ENCODE measurements at places on chromosomes 6 and 20.

- DNase-seq: no peak
These were observed 290.9 kb downstream of the CD83 start for GRCh38 chr6:14408446-14408845.

- no peak for DNase-seq
These were observed 294.1 kb downstream of the NRN1 start for GRCh38 chr6:5712349-5713215.

DNA sequence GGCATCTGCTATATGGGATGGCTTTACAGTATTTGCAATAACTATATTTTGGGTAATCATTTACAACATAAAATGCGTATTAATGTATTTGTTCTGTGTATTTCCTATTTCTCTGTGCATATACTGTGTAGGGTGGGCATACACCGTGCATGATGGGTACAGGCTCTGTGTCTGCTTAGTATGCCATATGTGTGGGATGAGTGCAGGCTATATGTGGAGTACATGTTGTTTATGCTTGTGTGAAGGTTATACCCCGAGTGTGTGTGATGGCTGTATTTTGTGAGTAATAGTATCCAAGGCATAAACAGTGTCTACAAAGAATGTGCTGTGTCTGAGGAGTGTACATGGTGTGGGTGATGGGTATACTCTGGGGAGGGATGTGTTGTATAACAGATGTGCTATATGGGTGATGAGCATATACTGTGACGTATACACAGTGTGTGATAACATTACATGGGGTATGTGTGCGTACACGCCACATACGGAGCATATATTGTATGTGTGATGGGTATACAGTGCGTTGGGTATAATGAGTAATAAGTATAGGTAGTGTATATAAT, 52.7 kb downstream of the CPXM1 start:
- no peak for DNase-seq

GRCh38 chr6:125510405-125510804, 208.6 kb upstream of the HDDC2 start:
- no peak for DNase-seq

- DNase-seq: no peak
These were observed 60.6 kb upstream of the RREB1 start for GRCh38 chr6:7047128-7047527.
